ACHN (cell line): ENCODE measurements at places on chromosomes 2 and 18.

DNA sequence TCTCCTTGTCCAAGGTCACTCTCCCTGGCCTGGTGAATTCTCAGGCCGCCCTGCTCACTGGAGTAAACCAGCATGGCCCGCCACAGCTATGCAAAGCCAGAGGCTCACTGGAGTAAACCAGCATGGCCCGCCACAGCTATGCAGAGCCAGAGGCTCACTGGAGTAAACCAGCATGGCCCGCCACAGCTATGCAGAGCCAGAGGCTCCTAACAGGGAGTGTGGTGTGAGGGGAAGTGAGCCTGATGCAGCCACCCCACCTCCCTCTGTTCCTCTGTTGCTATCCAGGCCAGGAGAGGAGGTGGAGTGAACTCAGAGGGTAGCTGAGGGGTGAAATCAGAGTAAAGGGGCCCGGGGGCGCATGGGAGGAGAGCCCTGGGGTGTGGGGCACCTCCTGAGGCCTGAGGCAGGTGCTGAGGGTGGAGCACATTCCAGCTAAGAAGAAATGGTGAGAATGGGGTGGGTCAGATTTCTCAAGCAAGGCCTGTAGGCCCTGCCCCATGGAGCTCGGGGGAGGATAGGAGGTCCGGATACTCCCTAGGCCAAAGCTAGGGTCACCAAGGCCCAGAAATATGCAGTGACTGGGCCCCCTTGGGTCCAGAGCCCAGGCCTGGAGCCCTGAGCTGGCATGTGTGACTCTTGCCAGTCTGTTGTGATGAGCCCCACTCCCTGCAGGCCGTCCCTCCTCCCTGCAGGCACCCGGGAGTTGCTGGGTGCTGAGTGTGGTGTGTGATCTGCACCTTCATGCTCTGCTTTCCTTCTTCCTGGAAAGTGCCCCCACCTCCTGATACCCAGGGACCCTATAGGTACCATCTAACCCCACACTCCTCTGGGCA, 1.5 kb downstream of the ATP6V1B1 start:
- DNase-seq, result no peak

- peak; percentile 45 for DNase-seq
These were observed 217.6 kb upstream of the THUMPD2 start for GRCh38 chr2:39996653-39997080.

GRCh38 chr2:238066218-238066617, 5.4 kb downstream of the SCLY start:
- no peak for DNase-seq

DNA sequence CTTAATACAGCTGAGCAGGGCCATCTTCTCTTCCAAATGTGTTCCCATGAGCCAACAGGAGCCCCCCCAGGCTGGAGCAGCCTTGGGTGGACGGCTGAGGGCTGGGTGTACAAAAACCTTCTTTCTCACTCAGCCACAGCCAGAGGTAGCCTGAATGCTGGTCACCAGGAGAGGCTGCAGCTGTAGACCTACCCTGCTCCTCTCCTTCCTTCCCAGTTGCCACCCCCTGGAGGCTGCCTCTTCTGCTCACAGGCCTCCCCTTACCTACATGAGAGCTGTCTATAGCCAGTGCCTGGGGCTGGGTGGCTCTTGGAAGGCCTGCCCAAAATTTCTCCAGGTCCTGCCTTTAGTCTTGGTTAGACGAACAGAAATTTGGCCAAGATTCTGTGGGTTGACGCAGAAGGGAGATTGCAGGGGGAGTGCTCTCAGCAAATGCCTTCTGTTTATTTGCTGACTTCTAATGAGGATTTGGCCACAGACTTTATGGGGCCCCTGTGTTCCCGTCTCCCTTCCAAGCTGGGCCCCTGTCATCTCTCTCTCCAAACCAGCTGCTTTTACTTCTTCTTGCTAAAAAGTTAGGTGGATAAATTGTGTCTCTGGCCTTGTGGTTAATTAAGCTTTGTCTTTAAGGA, 18.3 kb downstream of the CELF4 start:
- DNase-seq, result no peak

DNA sequence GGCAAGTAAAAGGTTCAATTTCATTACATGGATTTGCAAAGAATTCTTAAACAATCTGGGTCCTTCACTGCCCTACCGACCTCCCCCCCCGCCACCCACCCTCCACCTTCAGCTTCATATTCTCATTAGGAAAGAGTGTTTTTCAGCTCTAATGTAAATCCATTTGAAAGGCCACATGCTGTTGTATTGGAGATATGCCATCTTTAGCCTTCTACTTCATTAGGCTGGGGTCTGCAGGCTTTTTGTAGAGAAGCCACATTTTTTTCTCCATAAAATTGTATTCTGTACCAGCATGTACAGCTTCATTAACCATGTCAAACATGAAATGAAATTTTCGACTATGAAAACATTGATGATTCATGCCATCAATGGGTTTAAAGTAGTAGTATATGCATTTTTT, 42.8 kb upstream of the THUMPD2 start:
- no peak for DNase-seq

GRCh38 chr18:79429785-79430281, 34.1 kb downstream of the NFATC1 start:
- DNase-seq, result no peak

GRCh38 chr18:7301094-7301493, 70.2 kb downstream of the LRRC30 start:
- DNase-seq, result no peak

DNA sequence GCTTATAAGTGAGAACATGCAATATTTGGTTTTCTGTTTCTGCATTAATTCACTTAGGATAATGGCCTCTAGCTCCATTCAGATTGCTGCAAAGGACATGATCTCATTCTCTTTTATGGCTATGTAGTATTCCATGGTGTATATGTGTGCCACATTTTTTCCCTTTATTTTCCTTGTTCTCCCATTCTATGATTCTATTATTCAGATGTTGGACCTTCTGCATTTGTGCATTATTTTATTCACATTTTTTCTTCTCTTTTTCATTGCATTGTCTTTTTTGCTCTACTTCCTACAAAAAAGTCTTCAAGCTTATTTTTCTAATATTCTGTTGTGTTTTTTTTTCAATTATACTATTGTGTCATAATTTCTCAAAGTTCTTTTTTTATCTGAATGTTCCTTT, 11.1 kb upstream of the ANTXR1 start:
- DNase-seq, result no peak
